Mesothelial cell of epicardium (in vitro differentiated cells): ENCODE measurements at places on chromosomes 5 and 9. TPM values are rescaled to one million over a fixed set of nuclear protein-coding genes. Genes with fewer than 3 reads are reported as not detected.

Gene HMCN2
- 5.8 to 6.5 TPM (median 6.0 TPM) in 3 replicates for total RNA-seq

Gene PCDHGB6
- 74.0 to 76.3 TPM (median 75.7 TPM) in 3 replicates for total RNA-seq

Gene ITK
- total RNA-seq = 0.09 TPM in 1 of 3 replicates, not detected in the others

GRCh38 chr5:173670791-173671120 lies 54.3 kb upstream of the BOD1 start:
- no peak overlapping the region for H3K27ac ChIP-seq
- no peaks in the 10 kb centered on the region for H3K36me3 ChIP-seq
- no peak for DNase-seq
- H3K4me3 ChIP-seq = no peak overlapping the region
- H3K4me1 ChIP-seq = peaks cover 21% of the 10 kb centered on the region

GRCh38 chr5:100595152-100595811 lies 60.1 kb downstream of the FAM174A start:
- no peak overlapping the region for H3K27ac ChIP-seq
- no peak overlapping the region for H3K4me3 ChIP-seq
- no peak for DNase-seq
- peaks cover 6% of the 10 kb centered on the region for H3K27me3 ChIP-seq

- H3K4me3 ChIP-seq = no peak overlapping the region
- no peaks in the 10 kb centered on the region for H3K4me1 ChIP-seq
- no peak for DNase-seq
- H3K36me3 ChIP-seq = peaks cover 21% of the 10 kb centered on the region
- no peak overlapping the region for H3K27ac ChIP-seq
Measured at GRCh38 chr9:137355761-137356365, 53.8 kb upstream of the NRARP start.

- no peak for DNase-seq
- peaks cover 9% of the 10 kb centered on the region for H3K27me3 ChIP-seq
- H3K36me3 ChIP-seq = no peaks in the 10 kb centered on the region
Measured at GRCh38 chr5:150301170-150301505, 1.6 kb downstream of the ARSI start.

GRCh38 chr9:35679766-35680330 lies 6.1 kb downstream of the CA9 start:
- no peak for DNase-seq
- H3K36me3 ChIP-seq = peaks cover 23% of the 10 kb centered on the region
- peaks cover 4% of the 10 kb centered on the region for H3K4me1 ChIP-seq
- no peak overlapping the region for H3K4me3 ChIP-seq
- no peak overlapping the region for H3K27ac ChIP-seq

GRCh38 chr5:1498623-1499416 lies 24.9 kb downstream of the LPCAT1 start:
- H3K36me3 ChIP-seq = peaks cover 2% of the 10 kb centered on the region
- H3K27ac ChIP-seq = no peak overlapping the region
- H3K4me1 ChIP-seq = peaks cover 5% of the 10 kb centered on the region
- H3K27me3 ChIP-seq = no peaks in the 10 kb centered on the region
- no peak for DNase-seq
